Nephron progenitor cell (in vitro differentiated cells): ENCODE measurements at places on chromosomes 16 and 17.

- no peak for DNase-seq
- peaks cover 71% of the 10 kb centered on the region for H3K4me1 ChIP-seq
- peak overlapping the region; percentile 85 for H3K4me3 ChIP-seq
- peak overlapping the region; percentile 99 for H3K27ac ChIP-seq
- H3K27me3 ChIP-seq: no peaks in the 10 kb centered on the region
These were observed 1.2 kb downstream of the NFATC3 start for GRCh38 chr16:68086336-68086841.

- no peaks in the 10 kb centered on the region for H3K36me3 ChIP-seq
- H3K4me1 ChIP-seq: peaks cover 29% of the 10 kb centered on the region
- no peak for DNase-seq
These were observed 8.3 kb downstream of the MT2A start for GRCh38 chr16:56616608-56617211.

- no peak for DNase-seq
- no peaks in the 10 kb centered on the region for H3K36me3 ChIP-seq
- peaks cover 19% of the 10 kb centered on the region for H3K4me1 ChIP-seq
- H3K27me3 ChIP-seq: peaks cover 8% of the 10 kb centered on the region
These were observed 201.3 kb downstream of the XYLT1 start for GRCh38 chr16:17269439-17269838.

- H3K4me3 ChIP-seq: peak overlapping the region; percentile 15
- DNase-seq: peak; percentile 61
- peaks cover 38% of the 10 kb centered on the region for H3K4me1 ChIP-seq
- peaks cover 10% of the 10 kb centered on the region for H3K36me3 ChIP-seq
These were observed 9.8 kb downstream of the TMEM204 start for GRCh38 chr16:1543085-1543896.

DNA sequence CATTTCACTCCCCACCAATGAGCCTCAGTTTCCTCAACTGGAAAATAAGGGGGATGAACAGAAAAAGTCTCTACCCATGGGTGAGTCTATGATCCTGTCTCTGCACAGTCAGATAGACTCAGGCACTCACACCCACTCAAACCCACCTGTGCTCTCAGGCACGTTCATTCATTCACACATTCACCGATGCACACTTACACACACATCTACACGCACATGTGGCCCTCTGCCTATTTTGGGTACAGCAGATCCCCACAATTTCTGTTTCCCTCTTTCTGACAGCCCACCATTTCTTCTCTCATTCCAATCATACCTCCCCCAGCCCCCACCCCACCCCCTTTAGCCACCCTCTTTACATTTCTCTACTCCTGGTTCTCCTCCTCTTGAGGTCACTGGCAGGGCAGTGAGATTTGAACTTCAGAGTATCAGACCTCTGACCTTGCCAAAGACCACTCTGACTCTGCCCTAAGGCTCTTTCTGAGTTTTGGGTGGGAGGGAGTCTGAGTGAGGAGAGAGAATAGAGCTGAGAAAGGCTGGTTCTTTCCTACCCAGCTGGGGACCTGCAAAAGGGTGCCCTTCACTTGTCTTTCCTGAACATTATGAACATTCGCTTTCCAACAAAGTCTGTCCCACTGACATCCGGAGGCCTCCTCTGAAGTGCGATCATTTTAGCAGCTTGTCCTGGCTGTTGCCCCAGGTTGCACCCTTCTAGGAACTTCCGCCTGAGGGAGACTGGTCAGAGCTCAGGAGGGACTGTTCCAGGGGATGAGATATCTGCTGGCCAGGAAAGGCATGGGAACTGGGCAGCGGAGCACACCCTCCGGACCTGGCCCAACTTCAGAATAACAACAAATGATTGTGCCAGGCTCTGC lies 10.1 kb upstream of the COL1A1 start:
- peaks cover 14% of the 10 kb centered on the region for H3K27me3 ChIP-seq
- H3K4me3 ChIP-seq: peak overlapping the region; percentile 67
- peaks cover 90% of the 10 kb centered on the region for H3K4me1 ChIP-seq
- peak overlapping the region; percentile 86 for H3K27ac ChIP-seq
- H3K36me3 ChIP-seq: no peaks in the 10 kb centered on the region

GRCh38 chr17:885971-886571 lies 93.5 kb downstream of the NXN start:
- H3K27me3 ChIP-seq: no peaks in the 10 kb centered on the region
- H3K4me3 ChIP-seq: no peak overlapping the region
- peaks cover 69% of the 10 kb centered on the region for H3K4me1 ChIP-seq
- no peak for DNase-seq

GRCh38 chr17:63774141-63774968 lies at the start of gene DDX42:
Gene DDX42, plus strand, starts transcription at chr17:63774170. Its CDS starts 12,880 bp downstream, at chr17:63787050.
- peak; percentile 95 for DNase-seq
- H3K4me3 ChIP-seq: peak within 1 kb of the TSS; percentile 100
- peaks cover 37% of the 10 kb centered on the region for H3K4me1 ChIP-seq
- H3K36me3 ChIP-seq: peaks cover 27% of the 10 kb centered on the region

- H3K4me1 ChIP-seq: peaks cover 6% of the 10 kb centered on the region
- no peak overlapping the region for H3K27ac ChIP-seq
- H3K4me3 ChIP-seq: peak overlapping the region; percentile 56
- H3K27me3 ChIP-seq: peaks cover 89% of the 10 kb centered on the region
- peak; percentile 78 for DNase-seq
These were observed 611 bp downstream of the RRAD start for GRCh38 chr16:66924527-66925321.
